Right ventricle myocardium superior (tissue), 1 donor: ENCODE measurements at places on chromosomes 6 and 20. TPM values are rescaled to one million over a fixed set of nuclear protein-coding genes. Genes with fewer than 3 reads are reported as not detected.

GRM1 gene
- total RNA-seq, result 2.2 TPM

TTI1 gene
- 11.9 TPM for total RNA-seq

RAMACL gene
- 1.3 TPM for total RNA-seq

LATS1 gene
- 9.1 TPM for total RNA-seq

FAXC gene
- total RNA-seq, result not detected

PCK1 gene
- 2.3 TPM for total RNA-seq

TRIM10 gene
- not detected for total RNA-seq

PPP1R16B gene
- 6.8 TPM for total RNA-seq

GRCh38 chr20:25158043-25158442, 37.5 kb upstream of the ENTPD6 start:
- DNase-seq, result no peak

- no peak for DNase-seq
Observed at GRCh38 chr20:35257175-35257909, 20.6 kb downstream of the MMP24OS start.

GRCh38 chr6:106870069-106870468, 104.5 kb downstream of the CD24 start:
- DNase-seq, result no peak

- DNase-seq, result no peak
Observed at GRCh38 chr6:46378882-46379416, 112.3 kb downstream of the RCAN2 start.

DNA sequence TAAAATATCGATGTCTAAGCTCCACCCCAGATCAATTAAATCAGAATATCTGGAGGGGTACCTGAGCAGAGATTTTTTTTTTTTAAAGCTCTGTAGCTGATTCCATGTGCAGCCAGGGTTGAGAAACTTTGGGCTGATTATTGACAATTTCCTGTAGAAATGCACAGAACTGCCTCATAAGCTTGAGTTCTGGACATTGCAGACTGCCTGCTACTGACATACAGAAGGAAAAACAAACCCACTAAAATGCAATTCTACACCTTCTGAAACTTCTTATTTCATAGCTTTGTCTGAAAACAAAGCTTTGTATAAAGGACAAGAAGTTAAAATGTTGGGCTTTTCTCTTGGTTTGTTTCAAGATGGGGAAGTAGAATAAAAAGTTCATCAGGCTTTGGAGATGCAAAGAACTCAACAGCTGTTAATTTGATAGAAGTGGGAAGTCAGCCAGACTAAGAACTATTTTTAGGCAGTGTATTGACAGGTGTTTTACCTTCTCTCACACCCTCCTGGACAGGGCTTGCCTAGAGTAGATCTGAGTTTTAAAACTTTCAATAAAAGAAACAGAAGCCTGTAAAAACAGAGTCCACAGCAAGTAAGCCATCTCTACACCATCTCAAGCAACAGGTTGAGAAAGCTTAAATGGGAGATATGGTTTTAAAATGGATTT, 147.7 kb downstream of the KCNQ5 start:
- DNase-seq, result no peak

- no peak for DNase-seq
Observed at GRCh38 chr20:36237477-36237876, 1.2 kb downstream of the AAR2 start.

- peak; percentile 63 for DNase-seq
Observed at GRCh38 chr6:24520929-24521546, 26.3 kb downstream of the ALDH5A1 start.

GRCh38 chr6:170224694-170225660, 65.9 kb downstream of the DLL1 start:
- no peak for DNase-seq

- DNase-seq, result peak; percentile 76
Observed at GRCh38 chr20:17634661-17635331, 47.2 kb downstream of the RRBP1 start.

DNA sequence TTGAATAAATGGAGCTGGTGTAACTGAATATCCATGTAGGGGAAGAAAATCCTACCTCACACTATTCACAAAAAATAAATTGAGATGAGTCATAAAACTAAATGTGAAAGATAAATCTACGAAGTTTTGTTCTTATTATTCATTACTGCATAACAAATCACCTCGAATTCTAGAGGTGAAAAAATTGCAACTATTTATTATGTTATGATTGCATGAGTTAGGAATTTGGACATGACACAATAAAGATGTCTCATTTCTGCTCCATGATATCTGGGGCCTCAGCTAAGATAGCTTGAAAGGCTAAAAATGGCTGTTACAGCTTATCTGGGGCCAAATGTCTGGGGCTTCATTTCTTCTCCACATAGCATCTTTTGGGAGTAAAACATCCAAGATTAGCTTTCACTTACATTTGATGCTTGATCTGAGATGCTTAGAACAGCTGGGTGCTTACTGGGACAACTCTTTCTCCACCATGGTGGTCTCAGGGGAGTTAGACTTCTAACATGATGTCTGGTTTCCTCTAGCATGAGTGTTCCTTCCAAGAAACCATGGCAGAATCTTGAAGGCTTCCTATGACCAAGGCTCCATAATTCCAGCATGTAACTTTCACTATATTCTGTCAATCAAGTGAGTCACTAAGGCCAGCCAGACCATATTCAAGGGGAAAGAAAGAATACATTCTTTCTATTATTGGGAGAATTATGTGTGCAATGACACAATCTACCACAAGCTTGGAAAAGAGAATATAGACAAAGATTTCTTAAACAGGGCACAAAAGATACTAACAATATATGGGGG, 30.1 kb downstream of the OR2B6 start:
- DNase-seq, result no peak

- DNase-seq, result no peak
Observed at GRCh38 chr20:13340088-13340487, 119.0 kb downstream of the ISM1 start.

DNA sequence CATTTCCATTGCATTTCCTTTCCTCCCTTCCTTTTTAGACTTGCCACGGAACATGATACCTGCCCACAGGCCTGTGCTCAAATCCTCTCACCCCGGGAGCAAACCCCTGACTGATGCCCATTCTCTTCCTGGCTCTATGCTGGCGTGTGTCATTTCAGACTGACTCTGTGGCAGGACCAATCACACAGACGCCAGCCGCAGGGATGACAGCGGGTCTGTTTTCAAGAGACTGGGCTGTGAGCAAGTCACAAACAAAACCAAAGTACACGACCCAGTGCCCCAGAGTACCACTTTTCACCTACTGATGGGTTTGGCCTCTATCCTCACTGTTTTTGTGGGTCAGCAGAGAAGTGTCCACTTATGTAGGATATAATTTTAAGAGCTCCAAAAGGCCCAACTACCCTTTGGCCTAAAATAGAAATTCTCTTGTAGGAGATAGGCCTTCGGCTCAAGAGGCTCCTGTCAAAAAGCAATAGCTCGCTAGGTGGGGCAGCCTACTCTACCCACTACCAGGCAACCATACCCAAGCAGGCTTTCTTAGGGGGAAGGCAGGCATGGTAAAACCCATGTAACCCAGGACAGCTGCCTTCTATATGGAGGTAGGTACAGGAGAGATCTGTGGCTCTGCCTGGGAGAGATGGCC, 215.7 kb downstream of the CDC5L start:
- no peak for DNase-seq
